ENCODE measurements at places on chromosomes 11 and 22.

DNA sequence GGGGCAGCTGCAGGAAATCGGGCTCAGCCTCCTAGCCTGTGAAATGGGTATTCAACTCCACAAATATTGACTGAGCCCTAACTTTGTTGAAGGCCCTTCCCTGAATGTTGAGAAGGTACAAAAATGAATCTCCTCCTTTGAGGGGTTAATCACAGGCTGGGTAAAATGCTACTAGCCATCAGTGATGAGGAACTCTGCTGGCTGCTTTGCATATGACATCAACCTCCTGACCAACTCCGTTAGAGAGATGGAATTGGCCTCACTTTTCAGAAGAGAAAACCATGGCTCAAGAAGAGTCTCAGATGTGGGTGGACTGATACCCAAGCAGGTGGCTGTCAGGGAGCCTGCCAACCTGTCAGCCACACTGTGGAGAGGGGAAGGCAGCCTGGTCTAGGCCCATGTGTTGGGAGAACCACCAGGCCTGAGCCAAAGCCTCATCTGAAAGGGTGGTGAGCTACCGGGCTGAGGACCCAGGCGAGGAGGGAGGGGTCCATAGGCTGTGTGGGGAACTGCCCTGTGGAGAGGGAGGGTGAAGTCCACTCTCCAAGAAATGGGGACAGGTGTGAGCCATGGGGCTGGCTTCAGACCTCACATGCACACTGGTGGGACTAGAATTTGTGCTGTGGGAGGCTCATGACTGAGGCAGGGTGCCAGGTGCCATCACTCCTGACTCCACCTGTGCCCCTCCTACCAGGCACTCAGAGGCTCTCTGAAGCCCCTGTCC, 11.8 kb downstream of the CDCA5 start:
- H3K27ac ChIP-seq = no peak overlapping the region
- no peak for DNase-seq
- H3K36me3 ChIP-seq = no peaks in the 10 kb centered on the region
- H3K27me3 ChIP-seq = no peaks in the 10 kb centered on the region
- no peak overlapping the region for H3K4me3 ChIP-seq

DNA sequence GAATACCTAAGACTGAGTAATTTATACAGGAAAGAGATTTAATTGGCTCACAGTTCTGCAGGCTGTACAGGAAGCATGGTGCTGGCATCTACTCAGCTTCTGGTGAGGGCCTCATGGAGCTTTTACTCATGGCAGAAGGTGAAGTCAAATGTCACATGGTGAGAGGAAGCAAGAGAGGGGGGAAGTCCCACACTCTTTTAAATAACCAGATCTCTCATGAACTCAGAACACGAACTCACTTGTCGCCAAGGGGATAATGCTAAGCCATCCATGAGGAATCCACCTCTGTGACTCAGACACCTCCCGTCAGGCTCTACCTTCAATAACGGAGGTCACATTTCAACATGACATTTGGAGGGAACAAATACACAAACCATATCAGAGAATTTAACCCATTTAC, 42.2 kb downstream of the BIRC2 start:
- H3K36me3 ChIP-seq = peaks cover 17% of the 10 kb centered on the region
- H3K27ac ChIP-seq = no peak overlapping the region
- no peak overlapping the region for H3K4me3 ChIP-seq
- no peak for DNase-seq

DNA sequence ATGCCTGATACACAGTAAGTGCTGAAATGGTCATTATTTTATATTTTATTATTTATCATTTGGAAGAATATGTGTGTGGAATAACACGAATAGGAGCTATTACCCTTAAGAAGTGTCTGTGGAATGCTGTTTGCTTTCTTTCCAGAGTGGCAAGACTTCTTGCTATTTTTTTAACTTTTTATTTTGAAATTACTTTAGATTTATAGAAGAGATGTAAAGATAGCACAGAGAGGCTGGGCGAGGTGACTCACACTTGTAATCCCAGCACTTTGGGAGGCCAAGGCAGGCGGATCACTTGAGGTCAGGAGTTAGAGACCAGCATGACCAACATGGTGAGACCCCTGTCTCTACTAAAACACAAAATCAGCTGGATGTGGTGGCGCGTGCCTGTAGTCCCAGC, 58.9 kb upstream of the PAX6 start:
- H3K4me1 ChIP-seq = no peaks in the 10 kb centered on the region
- no peaks in the 10 kb centered on the region for H3K36me3 ChIP-seq
- H3K27me3 ChIP-seq = peaks cover 9% of the 10 kb centered on the region
- H3K27ac ChIP-seq = no peak overlapping the region
- no peak for DNase-seq

- no peak overlapping the region for H3K27ac ChIP-seq
- H3K4me3 ChIP-seq = no peak overlapping the region
- no peaks in the 10 kb centered on the region for H3K36me3 ChIP-seq
- no peaks in the 10 kb centered on the region for H3K4me1 ChIP-seq
Observed at GRCh38 chr11:108654994-108655631, 9.8 kb upstream of the DDX10 start.

- H3K4me1 ChIP-seq = no peaks in the 10 kb centered on the region
- no peak for DNase-seq
- no peak overlapping the region for H3K4me3 ChIP-seq
- no peak overlapping the region for H3K27ac ChIP-seq
- H3K36me3 ChIP-seq = no peaks in the 10 kb centered on the region
Observed at GRCh38 chr11:2847561-2847960, 38.0 kb downstream of the CDKN1C start.

DNA sequence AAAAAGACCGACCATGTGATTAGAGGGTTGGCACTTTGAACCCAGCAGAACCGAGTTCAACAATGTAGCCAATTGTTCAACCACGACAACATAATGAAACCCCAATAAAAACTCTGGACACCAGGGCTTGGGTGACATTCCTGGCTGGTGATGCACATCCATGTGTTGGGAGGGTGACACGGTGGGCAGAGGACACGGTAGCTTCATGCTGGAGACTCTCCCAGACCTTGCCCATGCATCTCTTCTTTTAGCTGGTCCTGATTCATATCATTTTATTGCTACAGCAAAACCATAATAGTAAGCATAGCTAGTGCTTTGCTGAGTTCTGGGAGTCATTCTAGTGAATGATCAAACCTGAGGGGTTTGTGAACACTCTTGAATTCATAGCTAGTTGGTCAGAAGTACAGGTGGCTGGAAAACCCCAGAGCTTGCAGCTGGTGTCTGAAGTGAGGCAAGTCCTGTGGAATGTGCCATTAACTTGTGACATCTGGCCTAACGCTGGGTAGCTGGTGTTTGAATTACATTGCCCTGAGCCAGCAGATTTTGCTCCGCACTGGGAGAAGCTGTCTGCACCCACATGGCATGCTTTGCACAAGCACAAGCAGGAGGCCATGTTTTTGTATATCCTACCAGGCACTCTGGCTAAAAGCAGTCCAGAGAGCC, 14.0 kb downstream of the RPUSD4 start:
- no peak overlapping the region for H3K27ac ChIP-seq
- no peaks in the 10 kb centered on the region for H3K27me3 ChIP-seq
- DNase-seq = no peak
- H3K4me3 ChIP-seq = no peak overlapping the region
- no peaks in the 10 kb centered on the region for H3K4me1 ChIP-seq

DNA sequence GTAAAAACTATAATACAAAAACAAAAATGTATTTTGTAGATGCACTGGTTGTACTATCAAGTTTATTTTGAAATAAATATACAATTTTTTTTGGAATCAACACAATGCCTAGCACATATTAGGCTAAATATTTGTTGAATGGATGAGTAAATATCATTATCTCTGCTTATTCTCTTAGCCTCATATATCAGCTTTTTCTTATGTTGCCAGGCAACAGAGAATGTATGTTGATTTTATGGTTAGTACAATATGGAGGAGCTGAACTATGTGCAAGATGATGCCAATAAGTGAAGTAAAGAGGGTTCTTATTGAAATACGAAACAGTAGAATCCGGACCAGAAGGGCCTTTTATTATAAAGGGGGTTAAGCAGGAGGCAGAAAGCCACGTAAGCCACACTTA, 94.9 kb downstream of the FAR1 start:
- H3K36me3 ChIP-seq = no peaks in the 10 kb centered on the region
- H3K4me3 ChIP-seq = no peak overlapping the region
- no peaks in the 10 kb centered on the region for H3K4me1 ChIP-seq
- no peak for DNase-seq
- no peaks in the 10 kb centered on the region for H3K27me3 ChIP-seq

DNA sequence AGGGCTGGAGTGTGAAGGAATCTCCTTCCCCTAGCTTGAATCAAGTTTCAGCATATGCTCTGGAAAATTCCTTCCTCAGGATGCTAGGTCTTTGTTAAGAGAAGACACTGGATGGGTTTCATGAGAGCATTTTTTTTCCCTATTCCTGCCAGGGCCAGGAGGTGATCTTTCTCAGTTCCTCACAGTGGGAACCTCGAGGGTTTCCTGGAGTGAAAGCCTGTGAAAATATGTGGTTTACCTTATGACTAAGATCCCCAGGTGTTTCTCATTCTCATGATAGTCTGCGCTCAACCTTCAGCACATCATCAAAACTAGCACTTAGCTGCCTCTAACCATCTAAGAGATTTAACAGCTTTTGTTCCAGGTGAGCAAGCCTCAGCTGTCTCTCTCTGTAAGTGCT, 985.3 kb upstream of the FAT3 start:
- no peak overlapping the region for H3K27ac ChIP-seq
- H3K36me3 ChIP-seq = no peaks in the 10 kb centered on the region
- no peak overlapping the region for H3K4me3 ChIP-seq
- H3K4me1 ChIP-seq = no peaks in the 10 kb centered on the region

DNA sequence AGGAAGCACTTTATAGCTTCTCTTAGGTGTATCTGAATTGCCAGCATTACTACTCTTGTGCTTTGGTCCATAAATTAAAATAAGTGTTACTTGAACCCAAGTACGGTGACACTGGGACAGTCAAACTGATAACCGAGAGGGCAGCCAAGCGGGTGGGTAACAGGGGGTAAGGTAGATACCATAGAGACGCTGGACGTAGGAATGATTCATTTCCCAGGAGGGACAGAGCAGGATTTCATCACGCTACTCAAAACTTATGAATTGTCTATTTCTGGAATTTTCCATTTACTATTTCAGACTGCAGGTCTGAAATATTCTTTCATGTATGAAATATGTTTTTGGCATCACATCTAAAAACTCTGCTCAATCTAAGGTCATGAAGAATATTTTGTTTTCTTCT, 14.8 kb upstream of the SPATA19 start:
- H3K27me3 ChIP-seq = no peaks in the 10 kb centered on the region
- no peaks in the 10 kb centered on the region for H3K4me1 ChIP-seq
- no peaks in the 10 kb centered on the region for H3K36me3 ChIP-seq
- no peak for DNase-seq
- no peak overlapping the region for H3K27ac ChIP-seq

DNA sequence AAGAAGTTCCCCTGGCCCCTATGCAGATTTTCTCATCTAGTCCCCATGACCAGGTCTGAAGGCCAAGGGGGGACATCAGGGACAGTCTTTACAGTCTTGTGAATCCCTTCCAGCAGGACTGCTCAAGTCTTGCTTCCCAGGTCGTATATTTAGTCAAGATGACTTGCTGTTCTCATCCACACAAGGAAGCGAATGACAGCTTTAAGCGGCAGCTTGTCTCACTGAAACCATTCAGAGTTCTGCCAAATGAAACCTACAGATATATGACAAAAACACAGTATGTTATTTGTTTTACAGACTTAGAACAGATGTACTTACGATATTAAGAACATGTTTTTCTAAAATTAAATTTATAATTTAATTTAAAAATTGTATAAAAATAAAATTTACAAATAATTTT, 5.6 kb downstream of the VWA5A start:
- H3K27ac ChIP-seq = no peak overlapping the region
- DNase-seq = no peak
- no peaks in the 10 kb centered on the region for H3K27me3 ChIP-seq
- peaks cover 6% of the 10 kb centered on the region for H3K4me1 ChIP-seq
- no peak overlapping the region for H3K4me3 ChIP-seq
- H3K36me3 ChIP-seq = no peaks in the 10 kb centered on the region

All from effector memory CD4-positive, alpha-beta T cell (primary cell).